Fibroblast of lung (primary cell): ENCODE measurements at places on chromosomes 13 and 19. TPM values are rescaled to one million over a fixed set of nuclear protein-coding genes. Genes with fewer than 3 reads are reported as not detected.

Gene CFAP97D2
- polyA plus RNA-seq = not detected in 2 replicates

Gene SMIM44
- polyA plus RNA-seq = not detected in 2 replicates

Gene BST2
- 2.4 and 5.6 TPM in 2 replicates for polyA plus RNA-seq

Gene OR10H1
- not detected in 2 replicates for polyA plus RNA-seq

Gene GGN
- polyA plus RNA-seq = 0.15 and 0.20 TPM in 2 replicates

Gene MTUS2
- 0.02 and 0.06 TPM in 2 replicates for polyA plus RNA-seq

Gene GSX1
- not detected in 2 replicates for polyA plus RNA-seq

Gene LSM4
- 50.9 and 97.2 TPM in 2 replicates for polyA plus RNA-seq

Gene ZNF534
- polyA plus RNA-seq = 0.05 and 0.06 TPM in 2 replicates

Gene CPB2
- polyA plus RNA-seq = not detected in 2 replicates

Gene ZNF625
- polyA plus RNA-seq = 3.1 and 3.7 TPM in 2 replicates

Gene GJB6
- polyA plus RNA-seq = not detected in 2 replicates

Gene ZNF567
- 4.3 and 5.6 TPM in 2 replicates for polyA plus RNA-seq

Gene RDH8
- 0.06 TPM in 1 of 2 replicates, not detected in the other for polyA plus RNA-seq

Gene GRIN2D
- polyA plus RNA-seq = 0.08 and 0.09 TPM in 2 replicates

Gene CBY2
- not detected in 2 replicates for polyA plus RNA-seq

Gene SHISA7
- polyA plus RNA-seq = not detected in 2 replicates

Gene APOC1
- polyA plus RNA-seq = 1.3 and 2.6 TPM in 2 replicates

Gene KLK15
- polyA plus RNA-seq = not detected in 2 replicates
